ENCODE measurements at places on chromosomes 3 and 15.
A peak's percentile ranks its signal among the peaks of the same experiment; 100 is the strongest.

GRCh38 chr15:92105611-92106010 is 252.1 kb downstream of the SLCO3A1 start:
- DNase-seq, result no peak

- no peak for DNase-seq
Observed at GRCh38 chr3:144296808-144297207, 325.2 kb downstream of the DIPK2A start.

DNA sequence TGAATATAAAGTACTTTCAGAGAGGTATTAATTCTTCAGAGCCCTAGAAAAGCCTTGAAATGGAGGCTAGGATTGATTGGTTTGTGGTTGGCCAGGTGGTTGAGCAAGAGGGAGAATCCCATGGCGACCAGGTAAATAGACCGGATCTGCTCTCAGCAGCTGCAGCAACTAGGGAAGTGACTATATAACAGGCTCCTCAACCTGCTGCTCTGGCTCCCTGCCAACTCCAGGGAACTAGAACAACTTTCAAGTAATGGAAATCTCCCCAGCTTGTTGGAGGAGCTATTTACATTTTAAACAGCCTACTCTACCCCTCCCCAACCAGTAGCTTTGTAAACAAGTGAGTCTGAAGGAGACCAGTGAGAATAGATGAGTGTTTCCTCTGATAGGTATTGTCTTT is 121.8 kb upstream of the CADM2 start:
- DNase-seq, result peak; percentile 74

DNA sequence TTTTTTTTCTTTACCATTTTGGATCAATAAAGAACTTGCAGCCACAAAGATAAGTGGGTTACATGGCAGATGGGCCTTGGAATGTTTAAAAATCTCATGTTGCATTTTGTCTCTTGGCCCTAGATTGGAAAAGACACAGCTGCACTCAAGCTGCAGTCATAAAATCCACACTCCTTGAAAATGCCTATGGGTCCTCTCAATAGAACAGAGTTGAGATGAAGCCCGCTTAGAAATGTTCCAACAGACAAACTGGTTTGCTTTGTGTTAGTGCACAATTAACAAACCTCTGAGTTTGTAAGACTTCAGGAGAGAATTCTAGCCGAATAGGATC is 401.2 kb upstream of the CDIN1 start:
- DNase-seq, result no peak

- DNase-seq, result peak; percentile 91
Observed at GRCh38 chr15:78618490-78618934, 2.3 kb downstream of the CHRNA3 start.

- no peak for DNase-seq
Observed at GRCh38 chr3:152330559-152330958, 61.8 kb downstream of the MBNL1 start.

DNA sequence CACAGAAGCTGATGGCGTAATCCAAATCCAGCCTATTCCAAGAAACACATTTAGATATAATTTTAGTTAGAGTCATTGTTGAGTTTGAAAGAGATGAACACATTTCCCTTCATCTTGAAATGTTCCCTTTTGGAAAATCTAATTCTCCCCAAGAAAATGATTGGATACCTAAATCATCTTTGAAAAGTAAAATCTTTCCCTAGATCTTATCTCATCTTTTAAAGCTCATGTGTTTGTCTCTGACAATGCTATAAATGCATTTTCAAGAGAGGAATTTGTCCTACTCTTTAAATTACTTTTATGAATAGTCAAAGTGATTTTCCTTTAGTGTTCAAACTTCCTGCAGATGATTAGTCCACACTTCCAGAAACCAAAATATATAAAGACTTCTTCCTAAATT is 82.6 kb upstream of the CNTN6 start:
- no peak for DNase-seq

GRCh38 chr3:37979541-37980461 is 10.8 kb upstream of the VILL start:
- DNase-seq, result no peak

DNA sequence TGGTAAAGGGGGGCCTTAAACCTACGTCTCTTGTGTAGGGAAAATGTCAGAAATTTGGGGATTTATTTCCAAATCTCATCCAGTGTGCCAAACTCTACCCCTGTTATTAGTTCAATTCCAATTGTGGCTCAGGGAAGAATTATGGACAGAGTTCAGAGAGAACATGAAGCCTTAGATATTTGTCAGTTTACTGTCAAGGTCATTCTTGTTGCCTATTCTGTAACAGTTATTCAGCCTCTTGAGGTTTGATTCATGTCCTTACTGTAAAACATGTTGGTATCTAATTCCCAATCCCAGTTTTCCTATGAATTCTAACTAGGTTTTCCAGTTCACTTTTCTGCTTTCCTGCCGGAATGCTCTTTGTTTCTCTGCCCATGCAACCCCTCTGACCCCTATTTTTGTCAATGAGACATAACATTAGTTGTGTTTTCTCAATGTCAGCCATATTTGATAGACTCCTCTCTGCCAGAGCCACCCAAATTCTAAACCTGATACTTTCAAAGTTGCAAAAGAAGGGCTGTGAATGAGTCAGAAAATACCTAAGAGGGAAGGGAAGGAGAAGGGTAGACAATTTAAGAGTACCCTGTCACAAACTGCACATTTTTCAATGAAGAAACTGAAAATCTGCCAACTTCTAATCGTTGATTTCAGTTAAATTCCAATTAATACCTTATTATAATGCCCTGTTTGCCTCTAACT is 52.4 kb downstream of the ATOSA start:
- no peak for DNase-seq

- no peak for DNase-seq
Observed at GRCh38 chr15:67329984-67330733, 75.6 kb downstream of the IQCH start.

DNA sequence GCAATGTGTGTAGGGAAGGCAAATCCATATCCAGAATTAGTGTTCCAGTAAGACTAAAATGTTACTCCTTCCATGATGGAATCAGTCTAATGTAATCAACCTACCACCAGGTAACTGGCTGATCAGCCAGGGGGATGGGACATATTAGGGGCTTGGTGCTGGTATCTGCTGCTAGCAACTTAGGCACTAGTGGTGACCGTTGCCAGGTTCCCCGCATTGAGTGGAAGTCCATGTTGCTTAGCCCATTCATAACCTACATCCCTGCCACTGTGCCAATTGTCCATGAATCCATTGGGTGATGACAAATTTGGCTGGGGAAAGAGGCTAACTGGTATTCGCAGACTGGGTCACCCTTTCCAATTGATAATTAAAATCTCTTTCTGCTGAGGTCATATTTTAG is 212.2 kb upstream of the ROBO1 start:
- DNase-seq, result no peak

GRCh38 chr3:126084768-126085180 is 850 bp upstream of the SLC41A3 start:
- no peak for DNase-seq

DNA sequence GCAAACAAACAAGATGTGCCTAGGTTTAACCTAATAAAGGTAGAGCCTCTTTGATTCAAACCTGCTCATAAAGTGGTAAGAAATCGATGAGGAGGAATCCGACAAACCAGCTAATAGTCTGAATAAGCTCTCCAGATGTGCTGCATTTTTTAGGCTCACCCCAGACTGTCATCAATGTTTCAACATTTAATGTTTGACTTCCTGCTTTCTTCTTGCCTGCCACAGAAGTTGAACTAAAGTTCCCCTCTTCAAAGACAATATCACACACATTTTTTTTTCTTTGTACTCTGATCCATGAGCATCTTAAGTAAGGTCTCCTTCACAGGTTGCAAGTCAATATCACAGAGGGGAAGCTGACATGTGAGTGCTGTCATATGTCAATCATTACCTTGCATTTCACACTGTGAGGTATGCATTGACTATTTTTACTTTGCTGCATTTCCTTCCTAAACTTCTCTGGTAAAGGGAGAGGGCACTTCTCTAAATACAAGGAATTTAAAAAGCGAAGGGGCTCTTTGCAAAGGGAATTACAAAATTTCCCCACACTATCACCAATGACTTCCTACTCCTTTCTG is 172.3 kb upstream of the MCTP2 start:
- no peak for DNase-seq

GRCh38 chr3:142809259-142809658 is 79.6 kb downstream of the PCOLCE2 start:
- no peak for DNase-seq

DNA sequence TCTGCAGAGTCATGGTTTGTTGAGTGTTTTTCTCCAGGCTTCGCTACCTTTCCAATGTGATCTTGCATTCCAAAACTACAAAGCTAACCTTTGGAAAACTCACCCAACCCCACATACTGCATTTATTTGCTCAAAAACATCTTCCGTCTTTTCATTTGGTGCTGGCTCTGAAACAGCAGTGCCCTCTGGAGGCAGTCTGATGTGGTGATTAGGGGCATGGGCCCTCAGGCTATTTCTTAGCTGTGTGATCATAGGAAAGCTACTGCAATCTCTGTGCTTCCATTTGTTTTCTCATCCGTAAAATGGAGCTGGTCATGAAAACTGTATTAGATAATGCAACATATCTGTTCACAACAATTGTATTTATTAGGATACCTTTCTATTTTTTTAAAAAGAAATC is 47.0 kb downstream of the MTHFS start:
- DNase-seq, result peak; percentile 53

DNA sequence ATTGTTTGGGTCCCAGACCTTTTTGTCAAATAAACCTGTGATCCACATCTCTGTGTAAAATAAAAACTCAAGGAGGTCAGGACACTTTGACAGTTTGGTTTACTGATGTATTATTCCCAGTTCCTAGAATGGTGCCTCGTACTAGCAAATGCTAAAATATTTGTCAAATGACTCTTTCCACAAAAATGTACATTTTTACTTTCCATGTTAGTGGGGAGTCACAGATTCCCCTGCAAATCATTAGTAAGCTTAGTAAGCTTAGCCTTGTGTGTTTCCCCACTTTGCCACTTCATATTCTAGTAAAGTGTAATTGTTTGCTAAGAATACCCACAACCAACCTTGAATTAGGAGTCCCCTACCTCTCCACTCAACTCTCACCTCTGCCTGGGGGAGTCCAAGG is 2.4 kb upstream of the MAGI1 start:
- DNase-seq, result no peak

- no peak for DNase-seq
Observed at GRCh38 chr3:176807938-176808337, 389.3 kb downstream of the TBL1XR1 start.

DNA sequence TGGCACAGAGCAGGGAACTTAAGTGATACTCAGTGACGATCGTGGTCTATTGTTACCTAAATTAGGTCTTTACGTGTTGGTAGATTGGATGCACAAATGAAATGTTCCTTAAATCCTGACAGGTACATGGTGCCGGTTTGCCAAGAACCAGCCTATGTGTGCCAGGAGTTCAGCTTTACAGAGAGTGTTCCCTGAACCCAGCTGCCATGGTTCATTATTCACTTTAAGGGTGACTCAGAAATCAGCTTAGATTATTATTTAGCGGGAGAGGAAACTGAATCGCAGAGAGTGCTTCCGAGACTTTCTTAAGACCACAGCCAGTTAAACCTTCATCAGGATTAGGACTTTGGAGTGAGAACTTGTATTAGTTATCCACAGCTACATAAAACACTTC is 21.5 kb downstream of the FAM43A start:
- no peak for DNase-seq

DNA sequence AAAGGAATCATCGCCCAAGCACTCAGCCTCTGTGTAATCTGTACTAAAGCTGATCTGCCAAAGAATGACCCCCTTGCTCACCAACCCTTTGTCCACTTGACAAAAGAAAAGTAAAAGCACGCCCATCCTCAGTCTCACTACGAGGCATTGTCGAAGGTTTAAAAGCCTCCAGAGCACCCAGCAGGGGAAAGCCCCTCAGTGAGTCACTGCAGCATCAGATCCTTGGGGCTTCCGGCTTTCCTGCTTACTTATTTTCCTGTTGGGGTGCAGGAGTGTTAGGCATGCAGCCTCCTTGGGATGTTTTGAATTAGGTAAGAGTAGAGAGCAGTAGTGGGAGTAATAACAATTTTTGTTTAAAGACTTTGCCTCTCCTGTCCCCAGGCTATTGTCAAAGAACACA is 216.1 kb downstream of the MTHFS start:
- DNase-seq, result peak; percentile 41

GRCh38 chr3:114519415-114519814 is 225.6 kb downstream of the TIGIT start:
- peak; percentile 55 for DNase-seq

- DNase-seq, result no peak
Observed at GRCh38 chr3:57890874-57891273, 117.3 kb upstream of the FLNB start.

GRCh38 chr15:34737477-34737876 is 17.3 kb downstream of the GJD2 start:
- DNase-seq, result no peak

DNA sequence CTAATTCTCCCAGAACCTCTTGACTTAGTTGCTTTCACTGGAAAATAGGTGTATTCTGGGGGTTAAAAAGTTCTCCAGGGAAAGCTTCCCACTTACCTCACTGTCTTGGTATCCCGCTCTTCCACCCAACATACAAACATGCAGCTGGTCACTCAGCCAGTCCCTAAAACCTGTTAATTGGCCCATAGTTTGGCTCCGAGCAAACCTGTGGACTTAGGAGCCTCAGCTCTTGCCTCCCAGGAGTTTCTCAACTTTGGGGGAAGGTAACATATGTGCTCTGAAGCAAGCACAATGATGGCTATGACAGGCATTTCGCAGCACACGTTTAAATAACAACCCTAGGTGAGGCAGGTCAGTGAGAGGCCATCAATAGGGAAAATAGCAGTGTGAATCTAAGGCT is 25.8 kb upstream of the LRRFIP2 start:
- DNase-seq, result no peak

DNA sequence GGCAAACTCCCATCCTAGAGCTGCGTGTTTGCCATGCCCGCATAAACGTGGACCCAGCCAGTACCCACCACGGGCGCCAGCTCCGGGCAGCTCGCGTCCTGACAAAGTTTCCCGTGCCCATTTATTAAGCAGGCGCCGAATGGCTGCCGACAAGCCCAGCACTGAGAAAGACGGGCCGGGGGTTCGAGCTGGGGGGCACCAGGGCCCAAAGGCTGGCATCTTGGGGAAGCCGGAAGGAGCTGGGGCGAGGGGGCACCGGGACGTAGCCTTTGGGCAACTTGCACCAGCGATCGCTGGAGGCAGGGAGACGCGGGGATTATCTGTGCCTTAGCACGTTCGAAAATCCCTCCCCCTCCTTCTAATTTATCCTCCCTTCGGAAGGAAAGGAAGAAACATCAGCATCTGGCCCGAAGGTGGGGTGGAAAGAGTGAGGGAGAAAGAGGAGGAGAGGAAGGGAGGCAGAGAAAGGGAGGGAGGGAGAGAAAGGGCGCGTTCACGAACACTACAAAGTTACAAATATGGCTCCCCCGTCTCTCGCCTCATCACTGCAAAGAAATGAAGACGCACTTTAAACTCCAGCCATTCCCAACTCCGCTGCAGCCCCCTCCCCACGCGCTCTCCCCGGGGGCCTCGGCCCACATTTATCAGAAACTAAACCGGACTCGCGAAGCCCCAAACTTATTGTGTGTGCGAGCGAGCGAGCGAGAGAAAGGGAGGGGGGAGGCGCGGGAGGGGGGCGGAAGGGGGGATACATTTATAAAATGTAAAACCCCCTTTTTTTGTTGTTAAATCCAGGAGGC is 1.0 kb downstream of the ANP32A start:
- DNase-seq, result no peak
